CD8-positive, alpha-beta T cell (primary cell): ENCODE measurements at places on chromosomes 13 and 19.
A peak's percentile ranks its signal among the peaks of the same experiment; 100 is the strongest.

GRCh38 chr13:23905766-23906165, 8.5 kb upstream of the C1QTNF9B start:
- no peak for DNase-seq

- no peak for DNase-seq
Observed at GRCh38 chr13:107817647-107818287, 397.6 kb downstream of the LIG4 start.

DNA sequence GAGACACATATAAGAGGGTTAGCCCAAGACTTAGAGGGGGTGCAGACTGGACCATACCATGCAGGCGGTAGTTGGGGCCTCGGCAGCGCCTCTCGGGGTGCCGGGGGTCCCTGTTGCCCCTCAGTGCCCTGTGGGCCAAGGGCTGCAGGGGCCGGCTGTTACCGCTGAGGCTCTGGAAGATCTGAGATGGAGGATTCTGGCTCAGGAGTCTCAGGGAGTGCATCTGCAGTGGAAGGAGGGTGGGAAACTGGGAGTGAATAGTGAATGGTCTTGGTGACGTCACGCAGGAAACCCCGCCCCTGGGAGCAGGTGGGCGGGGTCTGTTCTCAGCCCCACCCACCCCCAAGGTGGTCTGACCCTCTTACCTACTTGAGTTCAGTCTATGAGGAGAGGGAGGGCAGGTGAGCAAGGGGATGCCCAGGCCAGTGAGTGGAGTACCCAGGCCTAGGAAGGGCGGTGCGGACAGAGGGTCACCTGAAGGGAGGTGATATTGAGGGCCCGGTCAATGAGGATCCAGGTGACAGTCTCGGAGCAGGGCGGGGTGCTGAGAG, 1.7 kb upstream of the DBP start:
- DNase-seq = no peak

GRCh38 chr13:85661675-85662074, 137.5 kb downstream of the SLITRK6 start:
- DNase-seq = no peak

DNA sequence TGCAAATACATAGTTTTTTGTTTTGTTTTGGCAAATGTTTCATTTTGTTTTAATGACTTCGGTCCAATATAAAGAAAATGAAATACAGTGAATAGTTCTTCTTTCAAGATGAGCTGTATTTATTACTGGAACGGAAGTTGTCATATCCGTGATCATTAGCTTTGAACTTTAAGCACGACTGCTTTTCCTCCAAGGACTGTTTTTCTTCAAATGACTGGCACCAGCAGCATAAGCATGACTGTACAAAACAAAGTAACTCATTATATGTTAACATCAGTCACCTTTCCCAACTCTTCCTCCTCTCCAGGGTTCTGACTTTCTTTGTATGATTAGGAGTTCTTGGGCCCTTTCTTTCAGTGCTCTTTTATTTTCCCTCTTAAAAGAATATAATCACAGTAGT, 20.5 kb downstream of the EDNRB start:
- DNase-seq = no peak

- DNase-seq = peak; percentile 17
Observed at GRCh38 chr19:4866595-4867424, 657 bp downstream of the PLIN3 start.

DNA sequence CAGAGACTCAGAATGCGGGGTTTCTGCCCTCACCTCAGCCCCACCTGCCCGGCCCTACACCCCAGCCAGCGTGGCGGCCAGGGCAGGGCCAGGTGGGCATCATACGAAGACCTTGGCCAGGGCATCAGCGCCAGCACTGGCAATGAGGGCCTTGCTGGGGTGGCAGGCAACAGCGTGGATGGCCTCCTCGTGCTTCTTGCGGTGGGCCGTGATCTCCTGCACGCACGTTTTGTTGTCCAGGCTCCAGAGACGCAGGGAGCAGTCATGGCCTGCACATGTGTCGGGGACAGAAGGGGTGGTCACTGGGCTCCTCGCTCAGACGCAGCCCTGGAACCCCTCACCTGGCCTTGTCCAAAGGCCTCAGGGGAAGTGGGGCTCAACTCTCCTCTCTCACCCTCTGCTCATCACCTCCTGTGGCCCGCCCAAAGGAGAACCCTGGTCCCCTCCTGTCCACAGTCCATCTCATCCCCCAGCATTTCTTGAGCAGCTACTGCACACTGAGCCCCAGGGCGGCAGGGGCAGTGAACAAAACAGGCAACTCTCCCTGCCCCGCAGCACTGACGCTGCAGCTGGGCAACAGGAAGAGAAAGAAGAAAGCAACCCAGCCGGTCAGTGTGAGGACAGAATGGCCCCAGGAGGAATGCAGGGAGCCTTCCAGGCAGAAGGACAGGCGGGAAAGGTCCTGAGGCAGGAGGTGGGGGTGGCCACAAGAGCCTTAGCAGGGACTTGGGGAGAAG, 3.8 kb upstream of the PRKD2 start:
- DNase-seq = no peak

DNA sequence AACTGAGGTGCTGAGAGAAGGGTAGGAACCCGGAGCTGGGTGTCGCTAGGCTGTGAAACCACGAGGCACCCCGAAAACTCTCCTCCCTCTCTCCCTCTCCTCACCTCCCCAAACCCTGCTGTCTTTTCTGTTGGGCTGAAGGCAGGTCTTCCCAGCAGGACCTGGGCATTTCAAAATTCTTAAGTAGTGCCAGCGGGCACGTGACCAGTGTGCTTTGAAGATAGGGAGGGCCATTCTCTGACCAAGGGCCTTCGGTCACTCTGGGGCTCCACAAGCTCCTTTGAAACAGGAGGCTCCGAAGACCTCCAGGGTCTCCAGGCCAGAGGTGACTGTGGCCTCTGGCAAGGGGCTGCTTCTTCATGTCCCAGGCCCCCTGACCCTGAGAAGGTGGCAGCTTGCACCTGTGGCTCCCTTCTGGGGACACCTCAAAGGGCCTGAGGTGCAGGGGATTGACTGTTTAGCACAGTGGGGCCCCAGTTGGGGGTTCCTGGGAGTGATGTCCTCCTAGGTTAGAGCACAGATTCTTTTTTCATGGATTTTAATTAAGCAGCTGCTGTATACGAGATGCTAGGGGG, 48.3 kb downstream of the DNM2 start:
- no peak for DNase-seq

- no peak for DNase-seq
Observed at GRCh38 chr13:40116008-40116407, 460.5 kb downstream of the COG6 start.

GRCh38 chr13:52004511-52005170, 6.6 kb downstream of the ATP7B start:
- DNase-seq = no peak

DNA sequence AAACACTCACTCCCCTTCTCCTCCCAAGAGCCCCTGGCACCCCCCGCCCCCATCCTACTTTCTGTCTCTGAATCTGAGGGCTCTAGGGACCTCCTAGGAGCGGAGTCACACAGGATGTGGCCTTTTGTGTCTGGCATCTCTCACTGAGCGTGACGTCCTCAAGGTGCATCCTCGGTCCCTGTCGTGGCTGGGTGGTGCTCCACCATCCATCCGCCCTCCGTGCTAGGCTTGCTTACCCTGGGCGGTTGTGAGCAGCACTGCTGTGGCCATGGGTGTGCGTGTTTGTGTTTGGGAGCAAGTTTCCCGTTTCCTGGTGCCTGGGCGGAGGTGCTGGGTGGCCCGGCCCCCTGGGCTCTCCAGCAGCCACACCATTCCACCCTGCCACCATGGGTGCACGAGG, 12.2 kb downstream of the PLEKHJ1 start:
- no peak for DNase-seq

DNA sequence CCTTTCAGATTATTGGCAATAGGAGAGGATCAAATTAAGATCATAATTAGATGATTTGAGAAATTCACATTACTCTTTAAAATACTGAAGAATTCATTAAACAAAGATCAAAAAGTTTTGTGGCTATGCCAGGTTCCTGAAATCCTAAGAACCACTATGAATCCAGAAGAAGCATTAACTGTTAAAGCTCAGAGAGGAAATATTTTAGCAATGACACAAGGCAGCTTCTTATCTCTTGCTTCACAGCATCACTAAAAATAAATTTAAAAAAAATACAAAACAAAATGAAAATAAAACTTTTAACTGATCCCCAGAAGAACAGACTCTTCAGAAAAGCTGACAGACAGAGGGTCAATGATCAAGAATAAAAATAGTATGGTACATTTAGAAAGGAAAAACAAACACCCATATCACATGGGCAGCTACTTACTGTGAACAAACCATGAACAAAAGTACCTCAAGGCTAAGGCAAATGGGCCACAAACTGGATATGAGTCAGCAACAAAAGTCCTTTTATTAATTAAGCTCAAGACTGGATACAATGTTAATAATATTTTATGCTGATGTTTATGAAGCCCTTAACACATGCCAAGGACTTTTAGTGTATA, 19.6 kb downstream of the RNF6 start:
- no peak for DNase-seq

- DNase-seq = no peak
Observed at GRCh38 chr13:92362717-92363116, 863.9 kb upstream of the GPC6 start.

DNA sequence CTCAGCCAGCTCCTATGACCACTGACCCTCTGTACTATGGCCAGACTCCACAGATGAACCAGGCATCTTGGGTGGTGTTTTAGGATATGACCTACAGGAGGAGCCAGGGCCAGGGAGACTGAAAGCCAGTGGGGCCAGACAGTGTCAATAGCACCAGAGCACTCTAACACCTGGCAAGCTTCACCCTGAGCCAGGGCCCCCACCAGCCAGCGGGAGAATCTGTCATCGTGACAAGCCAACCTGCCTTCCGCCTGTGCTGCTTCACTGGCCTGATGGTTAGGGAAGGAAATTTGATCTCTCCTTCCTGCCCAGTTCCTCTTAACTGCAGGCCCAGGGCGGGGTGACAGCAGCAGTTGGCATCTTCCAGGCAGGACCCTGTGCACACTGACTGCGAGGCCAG, 222.4 kb downstream of the UQCRFS1 start:
- DNase-seq = no peak

DNA sequence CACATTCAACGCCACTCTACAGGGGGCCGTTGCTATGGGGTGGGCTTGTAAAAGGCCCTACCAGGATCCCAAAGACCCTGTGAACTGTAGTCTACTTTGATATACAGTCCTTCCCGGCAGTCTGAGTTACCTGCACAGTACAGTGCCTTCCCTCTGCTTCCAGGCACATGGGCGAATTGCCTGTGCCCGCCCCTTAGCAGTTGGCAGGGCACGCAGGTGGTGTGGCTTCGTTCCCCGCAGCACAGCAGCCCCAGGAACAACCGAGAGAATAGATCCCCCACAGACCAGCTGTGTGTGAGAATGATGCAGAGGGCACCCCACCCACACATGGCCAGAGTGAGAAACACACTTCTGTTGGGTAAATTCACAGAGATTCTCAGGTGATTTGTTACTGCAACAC, 60.6 kb downstream of the MRPL57 start:
- no peak for DNase-seq

DNA sequence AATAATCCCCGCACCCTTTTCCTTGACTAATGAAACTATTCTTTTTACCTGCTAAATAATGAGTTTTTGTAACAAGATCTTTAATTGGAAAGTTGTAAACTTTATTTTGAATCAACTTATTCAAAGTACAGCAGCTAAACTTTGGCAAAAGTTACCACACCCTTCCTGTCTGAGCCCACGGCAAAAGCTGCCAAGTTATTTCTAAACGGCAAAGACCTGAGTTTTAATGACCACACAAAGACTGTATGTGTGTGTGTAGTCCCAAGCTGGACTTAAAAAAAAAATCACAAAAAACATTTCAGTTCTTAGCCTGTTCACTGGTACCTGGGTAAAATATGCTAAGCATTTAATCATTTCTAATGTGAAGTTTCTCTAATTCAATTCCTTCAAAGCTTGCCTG, 60.7 kb downstream of the ZAR1L start:
- no peak for DNase-seq

DNA sequence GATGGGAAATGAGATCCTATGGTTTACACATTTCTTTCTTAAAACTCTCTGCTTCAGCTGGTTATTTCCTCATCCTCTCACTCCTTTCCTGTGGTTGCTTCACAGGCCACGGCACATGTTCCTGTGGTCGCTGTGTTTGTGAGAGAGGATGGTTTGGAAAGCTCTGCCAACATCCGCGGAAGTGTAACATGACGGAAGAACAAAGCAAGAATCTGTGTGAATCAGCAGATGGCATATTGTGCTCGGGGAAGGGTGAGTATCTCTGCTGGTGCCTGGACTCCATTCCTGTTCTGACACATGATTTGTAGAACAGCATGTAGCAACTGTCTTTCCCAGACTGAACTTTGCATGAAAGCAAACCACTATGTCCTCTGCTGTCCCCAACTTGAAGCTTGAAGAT, 254.2 kb downstream of the ITGBL1 start:
- DNase-seq = peak; percentile 11

DNA sequence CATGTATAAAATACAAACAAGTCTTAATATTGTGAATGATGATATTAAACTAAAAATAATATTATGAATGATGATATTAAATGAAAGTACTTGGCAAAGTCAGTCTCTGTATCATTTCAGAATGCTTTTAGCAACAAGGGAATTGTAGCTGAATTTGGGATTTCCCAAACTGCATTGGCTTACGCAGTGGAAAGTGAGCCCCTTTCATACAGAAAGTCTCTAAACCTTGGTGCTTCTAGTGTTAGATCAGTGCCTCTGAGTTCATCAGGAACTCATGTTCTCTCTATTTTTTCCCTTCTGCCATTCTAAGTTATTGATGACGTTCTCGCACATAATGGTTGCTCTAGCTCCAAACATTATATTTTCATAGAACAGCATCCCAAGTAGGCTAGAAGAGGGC, 300.0 kb downstream of the ITGBL1 start:
- no peak for DNase-seq

DNA sequence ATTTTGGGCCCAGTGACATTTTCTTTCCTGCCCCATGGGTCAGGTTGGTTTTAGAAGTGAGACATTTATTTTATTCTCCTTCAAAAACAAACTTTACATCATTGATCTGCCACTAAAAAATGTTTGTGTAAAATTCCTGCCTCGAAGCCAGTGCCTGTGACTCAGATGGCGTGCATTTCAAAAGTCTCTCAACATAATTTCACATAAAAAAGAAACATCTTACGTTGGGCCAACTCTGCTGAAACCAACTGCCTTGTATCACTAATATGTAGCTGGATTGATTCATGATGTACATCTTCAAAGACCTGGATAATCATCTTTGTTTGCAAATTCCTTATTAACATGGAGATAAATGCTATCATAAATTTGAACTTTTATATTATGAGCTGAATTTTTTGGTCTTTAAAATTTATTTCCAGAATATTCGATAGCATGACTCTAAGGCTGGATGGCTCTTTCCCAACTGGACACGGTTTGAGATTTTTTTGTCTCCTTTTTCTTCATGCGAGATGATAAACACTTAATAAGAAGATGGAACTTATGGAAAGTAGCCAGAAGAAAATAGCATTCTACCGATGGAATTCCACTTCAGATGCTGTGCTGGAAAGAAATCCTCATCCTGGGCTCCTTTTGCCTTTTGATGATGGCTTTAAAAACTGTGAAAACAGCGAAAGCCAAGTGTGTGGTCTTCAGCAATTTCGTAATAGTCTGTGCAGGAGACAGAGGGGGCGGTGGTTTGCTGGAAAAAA, 420.5 kb downstream of the FGF9 start:
- DNase-seq = no peak

GRCh38 chr13:42720858-42721219, 60.5 kb upstream of the FAM216B start:
- DNase-seq = no peak
